DMS 273 treated with DMSO at 0.1 percent for 48 hours (cell line): ENCODE measurements at places on chromosomes 2 and 18.

GRCh38 chr2:191302459-191303139 is 57.4 kb downstream of the MYO1B start:
- DNase-seq: peak; percentile 11

DNA sequence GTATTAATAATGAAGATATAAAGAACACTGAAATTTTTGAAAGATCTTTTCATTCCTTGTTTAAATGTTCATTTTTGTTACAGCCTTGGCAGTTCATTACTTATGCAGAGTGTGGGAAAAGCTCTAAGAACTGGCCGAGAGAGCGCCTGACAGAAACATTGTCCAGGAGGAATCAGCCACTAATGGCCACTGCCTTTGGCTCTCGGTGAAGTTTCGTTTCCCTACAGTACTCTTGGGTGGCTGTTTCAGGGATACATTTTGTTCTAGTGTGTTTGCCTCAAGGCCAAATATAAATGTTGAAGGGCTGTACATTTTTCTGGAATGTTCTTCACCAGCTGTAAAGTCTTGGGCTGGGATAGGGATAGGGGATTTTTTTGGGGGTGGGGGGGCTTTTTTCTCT is 10.7 kb downstream of the SPTBN1 start:
- DNase-seq: no peak

DNA sequence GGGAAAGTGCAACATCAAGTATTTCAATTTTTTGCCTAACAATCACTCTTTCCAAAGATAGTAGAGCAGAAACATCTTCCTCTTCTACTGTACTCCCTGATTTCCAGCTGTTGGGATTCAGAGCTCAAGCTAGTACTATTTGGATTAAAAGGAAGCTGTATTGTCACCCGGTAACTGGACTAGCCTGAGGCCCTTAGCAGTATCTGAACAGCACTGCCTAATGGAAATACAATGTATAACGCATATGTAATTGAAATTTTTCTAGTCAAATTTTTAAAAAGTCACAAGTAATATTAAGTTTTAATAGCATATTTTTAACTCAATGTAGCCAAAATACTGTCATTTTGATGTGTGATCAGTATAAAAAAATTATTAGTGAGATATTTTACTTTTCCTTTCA is 86.2 kb downstream of the COX7A2L start:
- DNase-seq: no peak

DNA sequence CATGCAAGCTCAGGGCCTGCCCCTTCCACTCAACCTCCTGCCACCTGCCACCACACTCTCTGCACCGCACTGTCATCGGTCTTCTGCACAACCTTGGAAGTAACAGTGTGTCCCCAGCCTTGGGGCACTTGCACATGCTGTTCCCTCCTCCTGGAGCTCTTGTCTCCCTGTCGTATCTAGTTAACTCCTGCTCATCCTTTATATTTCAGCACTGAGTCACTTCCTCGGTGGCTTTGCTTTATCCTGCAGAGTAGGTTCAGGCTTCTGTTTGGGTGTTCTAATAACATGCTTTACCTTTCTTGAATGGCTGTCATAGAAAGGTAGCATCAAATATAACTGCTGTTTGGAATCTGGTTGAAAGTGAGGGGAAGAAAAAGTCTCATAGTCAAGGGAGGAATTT is 25.3 kb downstream of the PAX8 start:
- no peak for DNase-seq

- DNase-seq: no peak
Measured at GRCh38 chr2:204000446-204000845, 63.9 kb downstream of the ICOS start.

DNA sequence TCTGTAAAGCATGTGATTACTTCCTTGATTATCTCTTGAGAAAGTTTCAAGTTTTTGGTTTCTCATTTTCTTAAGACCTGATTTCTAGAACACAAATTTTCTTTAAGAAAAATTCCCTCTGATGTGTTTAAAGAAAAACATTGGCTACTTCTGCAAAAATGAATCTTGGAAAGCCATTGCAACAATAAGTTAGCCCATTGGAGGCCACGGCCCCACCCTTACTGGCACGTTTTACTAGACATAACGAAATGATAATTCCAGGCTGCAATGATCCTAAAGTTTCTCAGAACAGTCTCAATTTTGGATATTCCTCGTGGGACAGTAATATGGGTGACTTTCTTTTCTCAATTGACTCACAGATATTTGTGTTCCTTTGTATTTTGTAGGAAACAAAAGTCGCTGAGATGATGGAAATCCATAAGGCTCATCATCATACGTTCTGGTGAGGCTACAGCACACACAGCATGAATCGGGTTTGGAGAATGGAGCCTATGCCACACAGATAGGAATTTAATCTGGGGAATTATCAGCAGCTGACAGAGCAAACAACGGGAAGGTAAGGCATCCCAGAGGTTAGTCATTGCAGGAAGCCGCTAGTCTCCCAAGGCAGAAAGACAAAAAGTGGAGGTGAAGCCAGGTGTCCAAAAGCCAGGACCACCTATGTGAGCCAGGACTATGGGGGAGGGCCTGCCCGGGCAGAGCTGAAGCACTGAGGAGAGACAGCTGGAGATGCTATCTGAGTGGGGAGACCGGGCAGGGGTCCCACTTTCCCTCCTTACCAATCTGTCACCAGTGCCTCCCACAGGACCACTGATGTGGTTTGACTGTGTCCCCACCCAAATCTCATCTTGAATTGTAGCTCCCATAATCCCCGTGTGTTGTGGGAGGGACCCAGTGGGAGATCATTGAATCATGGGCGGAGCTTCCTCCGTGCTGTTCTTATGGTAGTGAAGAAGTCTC is 35.9 kb downstream of the SOWAHC start:
- DNase-seq: no peak

GRCh38 chr2:105592288-105592687 is 152.4 kb upstream of the NCK2 start:
- DNase-seq: no peak

DNA sequence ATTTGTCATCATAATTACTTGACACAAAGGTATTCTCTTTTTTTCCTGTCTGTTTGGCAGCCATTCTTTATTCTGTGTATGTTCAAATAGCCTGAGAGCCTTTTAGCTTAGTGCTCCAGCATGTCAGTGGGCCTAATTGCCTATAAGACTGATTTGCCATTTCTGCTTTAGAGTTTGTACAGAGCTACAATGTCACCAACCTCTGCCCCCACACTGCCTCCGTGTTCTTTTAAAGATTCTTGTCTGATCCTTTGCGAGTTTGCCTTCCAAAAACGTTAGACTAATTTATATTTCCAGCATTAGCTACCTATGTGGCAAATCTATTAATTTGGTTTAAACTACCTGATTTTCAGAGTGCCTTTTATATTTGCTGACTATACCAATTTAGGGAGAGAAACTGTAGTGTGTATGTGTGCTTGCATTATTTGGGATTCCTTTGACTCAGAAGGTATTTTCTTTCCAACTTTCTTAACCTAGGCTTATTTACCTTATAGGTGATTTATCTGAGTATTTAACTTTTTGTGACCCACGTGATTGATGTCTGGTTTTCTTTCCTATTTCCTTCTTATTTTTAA is 70.8 kb downstream of the FAM117B start:
- no peak for DNase-seq

DNA sequence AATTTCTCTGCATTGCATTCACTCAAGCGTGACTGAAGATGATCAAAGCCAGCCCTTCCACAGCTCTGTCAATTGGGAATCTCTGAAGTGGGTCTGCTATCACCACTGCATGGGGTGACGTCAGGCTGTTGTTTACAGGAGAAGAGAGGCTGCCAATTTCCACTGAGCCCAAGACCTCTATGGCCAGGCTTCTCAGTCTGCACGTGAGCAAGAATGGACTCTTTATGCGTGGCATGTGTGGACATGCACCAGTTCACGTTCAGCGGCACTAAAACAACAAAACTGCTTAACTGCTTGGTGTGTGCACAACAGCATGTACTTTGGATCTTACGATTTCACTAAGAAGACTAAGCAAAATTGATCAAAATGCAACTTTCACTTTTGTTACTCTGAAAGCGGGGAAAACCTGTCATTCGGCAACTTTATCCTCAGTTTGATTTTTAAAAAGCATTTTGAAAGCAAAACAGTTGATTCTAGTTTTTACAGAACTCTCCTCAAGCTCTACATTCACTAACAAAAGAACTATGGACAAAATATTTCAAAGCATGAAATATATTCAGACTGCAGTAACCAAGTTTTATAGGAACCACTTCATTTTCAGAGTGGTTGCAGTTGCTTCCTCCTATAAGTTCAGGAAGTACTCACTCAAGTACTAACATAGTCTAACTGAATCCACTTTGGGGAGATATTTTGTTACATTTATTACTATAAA is 77.0 kb upstream of the SERTAD2 start:
- DNase-seq: peak; percentile 13

DNA sequence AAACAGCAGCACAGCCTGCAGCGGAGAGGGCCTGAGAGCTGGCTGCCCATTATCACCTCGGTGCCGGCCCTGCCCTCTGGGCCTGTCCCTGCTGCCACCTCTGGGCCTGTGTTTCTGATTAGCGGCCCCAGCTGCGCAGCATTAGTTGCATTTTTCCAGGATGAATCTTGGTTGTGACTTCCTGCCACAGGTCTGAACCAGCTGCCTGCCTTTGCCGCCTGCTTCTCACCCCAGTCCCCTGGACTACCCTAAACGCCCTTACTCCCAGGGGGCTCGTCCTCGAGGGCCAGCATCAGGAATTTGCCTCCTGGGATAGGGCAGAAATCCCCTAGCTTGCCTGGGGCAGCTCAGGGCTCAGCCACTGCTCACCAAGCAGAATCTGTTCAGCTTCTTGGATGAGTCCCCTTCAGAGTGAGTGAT is 342.8 kb downstream of the DYSF start:
- no peak for DNase-seq

DNA sequence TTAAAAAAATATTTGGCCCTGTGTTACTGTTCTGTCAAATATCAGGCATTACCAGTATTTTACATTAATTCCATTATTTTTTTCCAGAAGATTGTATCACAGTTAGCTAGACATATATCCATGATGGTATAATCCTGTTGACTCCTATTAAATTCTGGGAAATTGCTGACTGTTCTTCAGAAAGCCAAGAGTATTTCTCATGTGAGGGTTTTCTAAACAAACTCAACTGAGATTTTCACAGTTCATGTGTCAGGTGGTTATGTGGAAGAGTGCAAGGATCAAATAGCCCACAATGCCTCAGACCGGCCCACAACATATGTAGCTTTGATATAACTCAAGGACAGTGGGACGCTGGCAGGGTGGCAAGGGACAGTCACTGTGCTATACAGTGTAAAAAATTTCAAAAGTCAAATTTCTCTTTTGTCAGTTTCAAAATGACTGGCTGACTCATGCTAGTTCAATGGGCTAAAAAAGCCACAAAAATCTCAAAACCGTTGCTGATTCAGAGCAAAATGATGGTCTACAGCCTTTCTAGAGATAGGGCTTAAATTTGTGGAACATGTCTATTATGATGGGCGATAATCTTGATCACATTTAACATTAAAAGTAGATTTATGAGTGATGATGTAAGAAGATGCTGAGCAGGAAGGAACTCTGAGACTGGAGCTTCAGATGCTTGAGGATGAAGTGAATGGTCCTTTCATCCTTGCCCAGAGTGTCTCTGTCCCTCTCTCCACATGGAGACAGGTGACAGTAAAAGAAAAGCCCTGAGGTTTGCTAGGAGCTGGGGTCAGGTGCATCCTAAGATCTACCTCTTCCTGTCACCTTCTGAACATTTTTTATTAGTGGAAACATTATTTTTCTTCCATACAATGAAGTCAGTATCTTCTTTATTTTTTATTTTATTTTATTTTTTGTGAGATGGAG is 175.8 kb upstream of the PIEZO2 start:
- no peak for DNase-seq
